Osteocyte (in vitro differentiated cells): ENCODE measurements at places on chromosomes 7 and 10. TPM values are rescaled to one million over a fixed set of nuclear protein-coding genes. Genes with fewer than 3 reads are reported as not detected.

DNA sequence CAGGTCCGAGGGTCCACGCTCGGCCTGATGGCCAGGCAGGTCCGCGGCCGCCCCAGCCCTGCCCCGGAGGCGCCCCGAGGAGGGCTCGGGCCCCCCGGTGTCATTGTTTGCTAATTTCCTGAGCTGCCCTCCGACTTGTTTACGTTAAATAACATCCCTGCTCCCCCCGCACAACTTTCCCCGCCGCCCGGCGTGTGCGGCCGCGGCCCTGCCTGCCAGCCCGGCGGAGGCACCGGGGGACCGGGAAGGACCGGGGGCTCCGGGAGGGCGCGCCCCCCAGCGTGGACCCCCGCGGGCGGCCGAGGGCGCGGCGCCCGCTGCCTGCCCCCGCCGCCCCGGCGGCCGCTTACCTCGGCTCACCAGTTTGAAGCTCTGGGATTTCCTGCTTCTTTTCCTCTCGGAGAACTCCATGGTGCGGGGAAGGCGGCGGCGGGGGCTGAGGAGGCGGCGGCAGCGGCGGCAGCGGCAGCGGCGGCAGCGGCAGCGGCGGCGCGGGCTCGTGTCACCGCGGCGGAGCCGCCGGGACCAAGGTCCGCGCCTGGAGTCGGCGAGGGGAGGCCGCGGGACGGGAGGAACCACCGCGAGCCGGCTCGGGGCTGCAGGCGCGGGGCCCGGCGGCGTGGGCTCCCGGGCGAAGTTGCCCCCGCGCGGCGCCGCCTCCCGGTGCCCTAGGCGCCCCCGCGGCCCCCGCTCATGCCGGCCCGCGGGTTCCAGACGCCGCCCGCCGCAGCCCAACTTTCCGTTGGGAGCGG, 515 bp downstream of the BEND7 start:
- H3K27ac ChIP-seq: peak overlapping the region; percentile 31
- H3K4me1 ChIP-seq: peaks cover 17% of the 10 kb centered on the region

GRCh38 chr10:122014652-122015248, 25.8 kb downstream of the TACC2 start:
- no peak overlapping the region for H3K27ac ChIP-seq
- H3K4me1 ChIP-seq: no peaks in the 10 kb centered on the region
- H3K36me3 ChIP-seq: no peaks in the 10 kb centered on the region
- peaks cover 30% of the 10 kb centered on the region for H3K27me3 ChIP-seq
- DNase-seq: no peak

DNA sequence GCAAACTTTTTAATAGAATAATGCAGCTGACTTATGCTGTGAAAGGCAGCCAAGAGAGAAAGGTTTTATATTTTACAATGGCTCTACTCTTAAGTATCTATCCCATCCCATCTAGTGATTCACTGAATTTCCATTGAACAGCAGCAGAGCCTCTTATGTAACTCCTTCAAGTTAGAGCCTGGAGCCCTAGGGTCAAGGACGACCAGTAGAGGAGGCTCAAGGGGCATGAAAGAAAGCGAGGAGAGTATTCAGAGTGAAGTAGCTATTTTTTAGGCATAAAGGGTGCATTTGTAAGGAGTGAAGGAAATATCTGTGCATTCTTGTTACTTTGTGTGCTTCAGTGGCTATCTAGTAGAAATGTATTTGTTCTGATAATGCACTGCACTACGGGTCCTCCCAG, 180.2 kb upstream of the TPK1 start:
- no peak overlapping the region for H3K4me3 ChIP-seq
- no peak overlapping the region for H3K27ac ChIP-seq
- no peak for DNase-seq

GRCh38 chr7:103083210-103083609, 8.3 kb downstream of the ARMC10 start:
- H3K27ac ChIP-seq: no peak overlapping the region
- peaks cover 24% of the 10 kb centered on the region for H3K36me3 ChIP-seq
- no peaks in the 10 kb centered on the region for H3K4me1 ChIP-seq
- no peak overlapping the region for H3K4me3 ChIP-seq

Gene EIF5AL1
- total RNA-seq: 0.10 TPM in 1 of 2 replicates, not detected in the other

Gene MYH16
- total RNA-seq: not detected in 2 replicates

Gene TMEM178B
- total RNA-seq: 0.70 and 0.99 TPM in 2 replicates
